Epithelial cell of esophagus (primary cell): ENCODE measurements at places on chromosomes 16 and 17.
A peak's percentile ranks its signal among the peaks of the same experiment; 100 is the strongest.

DNA sequence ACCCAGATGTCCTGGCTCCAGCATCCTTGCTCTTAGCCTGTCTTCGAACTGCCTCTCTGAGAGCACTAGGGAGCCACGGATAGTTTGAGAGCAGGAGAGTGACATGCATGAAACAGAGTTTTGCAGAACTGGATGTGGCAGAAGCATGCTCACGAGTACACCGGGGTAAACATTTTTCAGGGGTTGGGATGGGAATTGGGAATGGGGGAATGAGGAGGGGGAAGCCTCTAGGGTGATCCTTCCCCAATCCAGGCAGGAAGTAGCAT is 34.2 kb upstream of the CIBAR2 start:
- no peak for DNase-seq

GRCh38 chr16:48029768-48030167 is 126.0 kb downstream of the ABCC12 start:
- no peak for DNase-seq

DNA sequence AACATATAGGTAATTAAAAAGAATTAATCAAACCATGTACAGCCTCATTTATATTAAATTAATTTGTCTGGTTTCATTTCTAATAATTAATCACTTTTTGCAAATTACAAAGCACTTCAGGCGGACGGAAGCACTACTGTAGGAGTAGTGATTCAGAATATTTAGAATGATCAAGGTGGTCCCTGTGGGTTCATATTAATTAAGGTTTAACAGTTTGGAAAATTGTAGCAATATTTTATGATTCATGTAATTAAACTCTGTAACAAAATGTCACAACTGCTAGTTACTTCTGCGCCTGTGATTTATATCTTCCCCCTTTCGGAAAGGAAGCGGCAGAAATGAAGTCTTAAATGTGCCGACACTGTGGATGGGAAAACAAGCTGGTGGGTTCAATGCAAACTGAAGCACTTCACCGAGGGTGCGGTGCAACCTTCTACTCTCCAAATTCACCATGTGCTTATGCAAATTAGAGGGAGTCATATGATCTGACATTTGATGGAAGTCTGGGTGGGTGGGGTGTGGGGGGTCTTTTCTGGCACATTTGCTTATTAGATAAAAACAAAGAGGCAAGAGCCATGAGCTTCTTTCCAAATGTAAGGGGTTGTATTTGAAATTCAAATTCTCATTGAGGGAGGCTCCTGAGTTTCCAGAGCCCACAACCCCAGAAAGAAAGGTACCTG is 679.4 kb downstream of the TOX3 start:
- no peak for DNase-seq

- DNase-seq: no peak
Measured at GRCh38 chr16:544517-544916, 15.7 kb upstream of the PRR35 start.

GRCh38 chr17:36544044-36544306 is 744 bp upstream of the GGNBP2 start:
- DNase-seq: peak; percentile 45

DNA sequence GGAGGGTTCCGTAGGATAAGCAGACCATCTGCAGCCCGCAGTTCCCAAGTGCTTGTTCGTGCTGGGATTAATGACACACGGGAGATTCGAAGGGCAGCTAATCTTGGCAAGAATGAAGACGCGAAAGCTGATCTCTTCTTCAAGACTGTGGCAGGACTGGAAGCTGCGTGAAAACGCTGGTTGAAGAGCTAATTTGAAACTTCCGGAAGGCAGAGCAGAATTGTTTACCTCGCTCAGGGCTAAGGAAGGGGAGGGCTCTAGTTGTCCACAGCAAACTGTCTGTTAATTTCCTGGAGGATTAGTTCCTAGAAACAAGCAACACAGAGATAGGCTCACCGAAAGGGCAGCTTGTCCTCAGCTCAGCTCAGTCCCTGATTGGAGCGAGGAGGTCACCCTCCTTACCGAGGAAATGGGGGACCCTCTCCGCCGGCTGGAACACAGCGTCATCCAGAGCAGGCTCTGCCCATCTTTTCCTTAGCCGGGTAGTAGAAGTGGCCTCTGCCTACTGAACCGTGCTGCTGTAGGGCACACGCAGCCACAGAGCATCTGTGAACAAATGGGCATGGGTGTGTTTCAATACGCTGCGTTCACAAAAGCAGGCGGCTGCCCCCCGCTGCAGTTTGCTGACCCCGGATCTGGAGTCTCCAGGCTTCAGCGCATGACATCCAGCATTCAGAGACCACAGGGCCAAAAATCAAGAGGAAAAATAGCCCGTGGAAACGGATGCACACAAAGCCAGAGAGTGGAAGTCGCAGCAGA is 16.7 kb upstream of the BAIAP2 start:
- DNase-seq: peak; percentile 41

DNA sequence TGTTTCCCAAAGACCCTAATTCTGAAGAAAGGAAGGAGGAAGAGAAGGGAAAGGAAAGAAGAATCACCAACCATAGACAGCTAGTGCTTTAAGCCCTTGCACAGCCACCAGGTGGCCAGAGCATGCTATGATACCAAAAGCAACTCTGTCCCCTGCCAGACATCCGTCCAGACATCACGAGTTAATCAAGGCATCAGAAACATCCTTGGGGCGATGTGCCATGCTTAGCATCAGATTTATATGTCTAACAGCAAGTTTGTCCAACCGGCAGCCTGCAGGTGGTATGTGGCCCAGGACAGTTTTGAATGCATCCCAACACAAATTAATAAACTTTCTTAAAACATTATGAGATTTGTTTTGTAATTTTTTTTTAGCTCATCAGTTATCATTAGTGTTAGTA is 2.9 kb upstream of the CRYBA1 start:
- no peak for DNase-seq

DNA sequence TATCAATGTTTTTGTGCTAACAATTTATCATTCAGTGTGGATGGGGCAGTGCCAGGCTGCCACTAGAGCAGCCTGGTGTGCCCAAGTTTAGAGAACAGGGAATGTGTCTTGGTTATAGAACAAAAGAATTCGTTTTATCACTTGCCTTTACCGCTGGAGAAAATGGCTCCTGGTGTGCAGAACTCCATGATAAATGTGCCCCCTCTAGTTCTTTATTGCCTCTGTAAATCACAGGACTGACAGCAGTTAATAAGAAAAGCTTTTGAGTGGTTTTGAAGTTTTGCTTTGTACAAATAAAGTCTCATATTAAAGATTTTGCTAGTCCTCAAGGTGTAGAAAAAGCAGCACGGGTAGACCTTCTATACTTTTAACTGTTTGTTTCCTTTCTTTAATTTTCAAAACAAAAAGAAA is 28.2 kb upstream of the PSMD7 start:
- DNase-seq: no peak

DNA sequence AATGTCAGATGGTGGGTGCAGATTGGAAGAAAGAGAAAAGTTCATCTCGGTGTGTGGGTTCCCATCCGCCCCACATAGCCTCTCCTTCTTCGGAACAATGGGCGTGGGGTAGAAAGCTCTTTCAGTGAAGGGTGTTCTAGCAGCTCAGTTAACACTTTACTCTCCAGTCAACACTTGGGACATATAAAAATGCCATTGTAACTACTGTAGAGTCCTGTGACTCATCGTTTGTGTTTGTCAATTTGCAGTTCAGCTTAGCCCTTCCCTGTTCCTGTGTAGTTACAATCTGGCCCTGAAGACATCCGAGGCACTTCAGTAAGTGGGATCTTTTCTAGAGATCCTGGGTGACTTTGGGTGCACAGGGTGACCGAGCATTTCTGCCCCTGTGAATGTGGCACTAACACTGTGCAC is 11.5 kb upstream of the CLEC18C start:
- DNase-seq: peak; percentile 81

DNA sequence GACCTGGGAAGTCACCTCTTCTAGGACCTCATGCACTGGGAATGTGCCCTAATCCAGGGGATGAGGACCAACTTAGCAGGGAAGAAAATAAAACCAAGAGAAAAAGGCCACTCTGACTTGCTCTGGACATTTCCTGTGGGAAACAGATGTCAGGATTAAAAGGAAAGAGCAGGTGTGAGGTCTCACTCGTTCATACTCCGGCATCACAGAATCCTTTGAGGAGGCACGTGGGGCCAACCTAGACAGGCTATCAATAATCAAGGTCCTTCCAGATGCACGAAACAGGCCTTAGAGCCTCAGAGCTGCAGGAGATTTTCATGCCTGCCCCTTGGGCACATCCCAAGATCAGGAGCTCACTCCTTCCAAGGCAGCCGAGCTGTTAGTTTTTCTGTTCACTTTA is 321.5 kb upstream of the CCL2 start:
- no peak for DNase-seq

GRCh38 chr16:56424404-56424764 is 961 bp downstream of the AMFR start:
- no peak for DNase-seq

- DNase-seq: peak; percentile 98
Measured at GRCh38 chr17:50289991-50290702, 15.9 kb downstream of the TMEM92 start.

- DNase-seq: peak; percentile 78
Measured at GRCh38 chr17:47840742-47841487, at the start of gene SCRN2. Gene SCRN2 (minus strand): TSS chr17:47841273. CDS start chr17:47840843, 430 bp downstream.

GRCh38 chr17:78905541-78905940 is 2.5 kb upstream of the CEP295NL start:
- DNase-seq: no peak

GRCh38 chr16:68473358-68474070 is 25.2 kb upstream of the SMPD3 start:
- no peak for DNase-seq

GRCh38 chr16:89915303-89916232 is 3.1 kb upstream of the MC1R start:
- no peak for DNase-seq

GRCh38 chr17:56514899-56515298 is 78.6 kb upstream of the NOG start:
- no peak for DNase-seq

DNA sequence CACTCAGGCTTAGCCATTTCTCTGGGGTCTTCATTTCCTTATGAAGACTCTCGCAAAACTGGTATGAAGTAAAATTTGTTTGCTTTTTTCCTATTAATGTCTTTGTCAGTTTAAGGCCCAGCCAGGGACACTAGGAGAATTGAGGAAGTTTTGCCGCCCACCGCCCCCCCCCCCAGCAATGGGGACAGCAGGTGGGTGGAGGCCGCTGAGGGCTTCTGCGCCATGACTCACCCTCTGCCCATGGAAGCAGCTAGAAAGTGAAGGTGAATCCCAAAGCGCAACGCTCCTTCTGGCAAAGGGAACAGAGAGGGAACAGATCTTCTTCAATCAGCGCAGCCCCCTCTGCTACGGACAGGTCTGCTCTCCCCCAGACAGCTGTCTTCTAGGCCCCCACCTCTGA is 49.7 kb downstream of the MARF1 start:
- no peak for DNase-seq

DNA sequence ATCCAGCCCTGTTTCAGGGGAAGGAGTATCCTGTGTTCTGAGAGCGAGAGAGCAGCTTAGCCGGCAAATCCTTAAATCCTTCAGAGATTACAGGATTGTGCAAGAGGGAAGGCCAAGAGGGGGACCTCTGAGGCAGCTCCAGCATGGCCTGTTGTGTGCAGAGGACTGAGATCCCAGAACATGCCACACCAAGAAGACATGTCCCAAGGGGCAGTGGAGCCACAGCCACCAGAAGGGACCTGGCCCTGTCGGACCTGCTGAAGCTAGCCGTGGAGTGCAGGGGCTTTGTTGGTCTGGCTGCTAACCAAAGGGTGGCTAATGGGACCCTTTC is 1.6 kb upstream of the MRC2 start:
- no peak for DNase-seq

- no peak for DNase-seq
Measured at GRCh38 chr16:50390914-50391716, 22.3 kb upstream of the BRD7 start.

DNA sequence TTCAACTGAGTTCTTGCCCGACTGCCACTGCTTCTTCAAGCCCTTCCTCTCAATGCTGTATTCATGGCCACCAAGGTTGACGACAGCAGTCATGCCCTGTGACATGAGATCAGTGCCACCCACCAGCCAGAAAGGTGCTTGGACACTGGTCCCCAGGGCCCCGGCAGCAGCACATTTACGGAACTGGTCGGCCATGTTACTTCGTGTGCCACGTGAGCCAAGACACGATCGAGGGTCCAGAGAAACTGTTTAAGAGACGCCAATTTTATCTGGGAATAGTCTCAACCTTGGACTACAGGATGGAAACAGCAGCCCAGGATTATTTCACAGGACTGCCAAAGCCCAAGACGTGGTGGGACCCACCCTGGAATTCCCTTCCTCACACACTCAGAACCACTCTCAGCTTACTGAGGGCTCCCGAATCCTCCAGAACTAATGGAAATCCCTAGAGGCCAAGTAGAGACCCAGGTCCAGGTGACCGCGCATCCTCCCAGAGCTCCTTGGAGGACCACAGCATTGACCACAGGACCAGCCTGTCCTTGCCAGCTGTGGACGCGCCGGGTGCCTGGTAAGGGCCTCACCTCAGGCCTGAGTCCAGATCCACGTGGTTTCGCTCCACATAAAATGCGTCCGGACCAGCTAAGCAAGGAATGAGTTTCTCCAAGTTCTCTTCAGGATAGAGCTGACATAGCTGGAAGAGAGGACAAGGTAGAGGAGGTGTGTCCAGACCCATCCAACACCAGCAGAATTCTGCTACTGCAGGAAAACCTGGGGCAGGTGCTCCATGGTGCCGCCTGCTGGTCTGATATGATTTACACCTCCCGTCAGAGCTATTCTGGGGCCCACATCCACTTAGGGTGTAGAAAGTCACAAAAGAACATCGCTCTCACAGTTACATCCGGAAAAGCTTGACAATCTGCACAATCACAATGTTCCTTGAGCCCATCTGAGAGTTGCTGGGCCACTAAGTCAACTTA is 28.2 kb downstream of the MAP1LC3B start:
- no peak for DNase-seq

DNA sequence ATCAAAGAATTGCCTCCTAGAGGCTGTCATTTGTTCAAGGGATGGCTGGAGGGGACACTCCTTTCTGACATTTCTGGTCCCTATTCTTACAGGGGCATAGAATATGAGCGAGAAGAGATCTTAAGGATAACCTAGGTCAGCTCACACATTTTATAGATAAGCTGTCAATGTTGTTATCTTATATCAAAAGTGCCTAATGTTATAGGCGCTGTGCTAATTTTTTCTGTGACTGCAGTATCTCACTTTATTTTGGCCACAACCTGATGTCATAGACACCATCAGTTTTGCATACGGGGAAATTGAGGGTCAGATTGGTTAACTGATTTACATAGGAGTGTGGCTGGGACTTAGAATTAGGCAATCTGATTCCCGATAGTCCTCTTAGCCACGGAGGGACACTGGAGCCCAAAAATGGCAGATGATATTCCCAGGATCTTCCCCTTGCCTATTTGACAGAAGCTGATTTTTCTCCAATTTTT is 1.2 kb downstream of the CPD start:
- peak; percentile 23 for DNase-seq

- DNase-seq: no peak
Measured at GRCh38 chr17:58281511-58282011, 826 bp upstream of the MPO start.

GRCh38 chr16:49497466-49497865 is 123.9 kb downstream of the C16orf78 start:
- no peak for DNase-seq
